GM12891 (cell line): ENCODE measurements at places on chromosomes 7 and 10.

GRCh38 chr7:149459540-149460452 lies 1.1 kb downstream of the ZNF777 start:
- peak; percentile 74 for DNase-seq

DNA sequence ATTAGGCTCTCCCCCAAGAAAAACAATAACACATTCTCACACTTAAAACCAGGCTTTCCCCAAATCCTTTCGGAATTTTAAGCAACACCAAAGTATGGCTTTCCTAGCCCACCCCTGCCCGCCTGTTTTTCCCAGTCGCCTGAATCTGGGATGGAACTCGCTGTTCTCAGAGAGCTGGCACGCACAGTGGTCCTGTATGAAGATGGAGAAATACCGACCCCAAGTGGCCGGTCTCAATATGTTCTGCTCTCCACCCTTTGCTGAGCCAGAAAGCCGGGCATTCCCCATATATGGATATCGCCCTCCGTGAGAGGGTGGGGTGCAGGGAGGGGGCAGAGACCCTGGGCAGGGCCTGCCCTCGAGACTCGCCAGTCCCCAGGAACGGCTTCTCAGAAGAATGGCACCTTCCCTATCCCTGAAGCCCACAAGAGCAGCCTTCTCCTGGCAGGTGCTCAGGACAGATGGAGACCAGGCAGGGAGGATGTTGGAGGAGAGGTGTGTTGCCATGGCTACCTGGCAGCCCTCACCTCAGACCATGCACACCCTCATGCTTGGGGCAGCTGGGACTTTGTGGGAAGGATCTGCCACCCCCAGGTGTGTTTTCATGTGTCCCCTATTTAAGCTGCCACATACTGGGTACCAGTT lies 3.4 kb downstream of the TACR2 start:
- peak; percentile 41 for DNase-seq

DNA sequence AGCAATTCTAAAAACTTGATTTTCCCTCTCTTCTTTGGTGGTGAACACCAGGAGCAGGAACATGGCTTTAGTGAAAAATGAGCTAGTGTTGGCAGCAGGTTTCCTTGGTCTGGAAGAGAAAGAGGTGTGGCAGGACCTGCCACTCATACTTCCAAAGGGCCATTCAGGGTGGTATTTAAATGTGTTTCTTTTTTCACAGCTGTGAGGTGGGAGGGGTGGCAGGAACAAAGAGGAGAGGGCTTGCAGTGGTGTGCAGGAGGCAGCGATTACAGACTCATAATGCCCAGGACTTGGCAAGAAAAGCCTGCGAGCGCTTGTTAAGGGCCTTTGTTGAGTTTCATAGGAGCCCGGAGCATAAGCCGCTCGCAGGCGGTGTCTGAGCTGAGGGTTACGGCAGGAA lies 36.8 kb downstream of the WIPF3 start:
- DNase-seq = no peak

GRCh38 chr10:114400091-114400490 lies 4.2 kb downstream of the AFAP1L2 start:
- no peak for DNase-seq

DNA sequence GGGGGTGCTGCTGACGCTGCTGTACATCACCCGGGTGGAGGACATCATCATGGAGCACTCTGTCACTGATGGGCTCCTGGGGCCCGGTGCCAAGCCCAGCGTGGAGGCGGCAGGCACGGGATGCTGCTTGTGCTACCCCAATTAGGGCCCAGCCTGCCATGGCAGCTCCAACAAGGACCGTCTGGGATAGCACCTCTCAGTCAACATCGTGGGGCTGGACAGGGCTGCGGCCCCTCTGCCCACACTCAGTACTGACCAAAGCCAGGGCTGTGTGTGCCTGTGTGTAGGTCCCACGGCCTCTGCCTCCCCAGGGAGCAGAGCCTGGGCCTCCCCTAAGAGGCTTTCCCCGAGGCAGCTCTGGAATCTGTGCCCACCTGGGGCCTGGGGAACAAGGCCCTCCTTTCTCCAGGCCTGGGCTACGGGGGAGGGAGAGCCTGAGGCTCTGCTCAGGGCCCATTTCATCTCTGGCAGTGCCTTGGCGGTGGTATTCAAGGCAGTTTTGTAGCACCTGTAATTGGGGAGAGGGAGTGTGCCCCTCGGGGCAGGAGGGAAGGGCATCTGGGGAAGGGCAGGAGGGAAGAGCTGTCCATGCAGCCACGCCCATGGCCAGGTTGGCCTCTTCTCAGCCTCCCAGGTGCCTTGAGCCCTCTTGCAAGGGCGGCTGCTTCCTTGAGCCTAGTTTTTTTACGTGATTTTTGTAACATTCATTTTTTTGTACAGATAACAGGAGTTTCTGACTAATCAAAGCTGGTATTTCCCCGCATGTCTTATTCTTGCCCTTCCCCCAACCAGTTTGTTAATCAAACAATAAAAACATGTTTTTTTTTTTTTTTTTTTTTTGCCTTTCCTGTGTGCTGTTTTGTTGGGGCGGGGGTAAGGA lies 55.8 kb downstream of the TSPAN15 start:
- DNase-seq = no peak

GRCh38 chr10:131797626-131798025 lies 103.2 kb upstream of the PPP2R2D start:
- DNase-seq = no peak

DNA sequence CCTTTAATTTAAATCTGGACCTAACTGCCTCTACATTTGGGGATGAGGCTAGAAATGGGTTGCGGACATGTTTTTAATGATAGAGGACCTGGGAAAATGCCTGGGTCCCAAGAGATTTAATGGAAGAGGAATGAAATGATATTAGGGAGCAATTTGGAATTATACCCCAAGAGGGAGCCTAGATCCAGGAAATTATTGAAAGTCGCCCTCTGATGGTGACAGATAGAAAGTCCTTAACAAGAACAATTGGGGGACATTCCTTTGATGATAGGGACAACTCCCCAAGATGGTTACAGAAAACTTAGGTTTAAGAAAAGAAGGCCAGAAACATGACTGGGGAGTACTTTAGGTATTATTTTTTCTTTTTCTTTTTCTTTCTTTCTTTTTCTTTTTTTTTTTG lies 9.5 kb upstream of the TSGA13 start:
- DNase-seq = no peak

GRCh38 chr7:30671793-30672465 lies 10.3 kb downstream of the CRHR2 start:
- DNase-seq = no peak
